GDM1 (cell line): ENCODE measurements at places on chromosomes 16 and 17.
A peak's percentile ranks its signal among the peaks of the same experiment; 100 is the strongest.

- no peak for DNase-seq
Observed at GRCh38 chr16:69932228-69932627, 18.9 kb upstream of the CLEC18A start.

DNA sequence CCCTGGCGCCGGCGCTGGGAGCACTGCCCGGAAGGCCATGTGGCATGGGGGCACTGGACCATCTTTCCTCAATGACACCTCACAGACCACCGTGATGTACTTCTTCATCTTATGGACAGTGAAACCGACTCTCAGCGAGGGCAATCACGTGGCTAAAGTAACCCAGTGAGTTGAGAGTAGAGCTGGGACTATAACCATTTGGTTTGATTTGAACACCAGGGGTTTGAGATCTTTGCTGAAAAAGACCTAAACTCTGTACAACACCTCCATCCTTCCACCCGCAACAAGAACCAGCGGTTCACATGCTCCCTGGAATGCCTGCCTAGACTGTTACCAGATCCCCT lies 3.3 kb downstream of the ITGA2B start:
- DNase-seq, result no peak

DNA sequence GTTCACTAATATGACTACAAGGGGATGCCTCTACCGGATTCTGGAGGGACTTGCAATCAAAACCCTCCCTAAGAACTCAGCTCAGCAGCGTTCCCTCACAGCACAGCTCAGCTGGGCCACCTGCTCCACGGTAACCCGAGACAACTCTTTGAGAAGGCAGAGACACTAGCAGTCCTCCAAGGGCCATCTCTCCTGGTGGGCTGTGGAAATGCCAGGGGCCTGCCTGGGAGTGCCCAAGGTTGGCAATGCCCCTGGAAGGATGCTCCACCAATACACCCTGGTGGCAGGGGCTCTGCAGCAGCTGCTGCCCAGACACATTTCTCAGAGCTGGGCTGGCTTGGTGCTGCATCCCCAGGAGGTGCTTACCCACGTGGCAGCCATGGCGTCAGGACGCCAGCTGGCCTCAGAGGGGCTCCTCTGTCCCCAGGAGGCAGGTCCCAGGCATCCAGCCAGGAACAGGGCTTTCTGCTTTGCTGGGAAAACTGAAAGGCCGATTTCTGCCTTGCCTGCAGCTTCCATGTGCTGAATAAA lies 16.5 kb downstream of the CDIP1 start:
- DNase-seq, result no peak

DNA sequence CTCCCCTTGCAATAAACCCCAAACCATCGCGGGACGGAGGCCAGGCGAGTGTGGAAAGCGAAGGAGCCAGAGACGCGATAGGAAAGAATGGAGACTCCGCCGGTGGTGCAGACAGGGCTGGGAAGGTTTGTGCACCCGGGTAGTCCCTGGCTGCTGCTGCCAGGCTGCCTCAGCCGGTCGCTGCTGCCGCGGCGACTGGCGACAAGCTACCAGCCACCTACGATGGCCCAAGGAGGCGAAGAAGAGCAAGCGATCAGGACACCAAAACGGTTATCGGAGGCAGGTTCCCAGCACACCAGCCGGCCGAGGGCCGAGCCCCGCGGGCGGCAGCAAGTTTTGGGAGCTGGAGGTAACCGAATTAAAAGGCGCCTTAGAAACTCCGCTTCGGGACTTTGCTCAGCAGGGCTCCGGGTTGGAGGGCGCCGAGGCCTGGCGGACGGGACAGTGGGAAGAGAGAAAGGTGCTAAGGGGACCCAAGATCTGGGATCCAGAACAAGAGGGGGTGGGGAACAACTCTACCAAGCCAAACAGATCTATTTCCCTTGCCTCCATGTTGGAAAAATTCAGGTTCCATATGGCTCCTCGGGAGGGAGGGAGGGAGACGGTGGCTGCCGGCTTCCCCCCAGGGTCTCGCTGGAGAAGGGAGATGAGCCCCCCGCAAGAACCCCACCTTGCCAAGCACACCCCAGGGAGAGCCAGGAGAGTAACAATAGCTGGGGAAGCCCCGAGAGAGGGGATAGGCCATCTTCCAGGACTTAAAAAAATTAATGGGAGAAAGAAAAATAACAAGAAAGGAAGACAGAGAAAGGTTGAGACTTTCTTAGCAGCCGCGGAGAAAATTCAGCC lies 9.7 kb upstream of the HOXB2 start:
- no peak for DNase-seq

DNA sequence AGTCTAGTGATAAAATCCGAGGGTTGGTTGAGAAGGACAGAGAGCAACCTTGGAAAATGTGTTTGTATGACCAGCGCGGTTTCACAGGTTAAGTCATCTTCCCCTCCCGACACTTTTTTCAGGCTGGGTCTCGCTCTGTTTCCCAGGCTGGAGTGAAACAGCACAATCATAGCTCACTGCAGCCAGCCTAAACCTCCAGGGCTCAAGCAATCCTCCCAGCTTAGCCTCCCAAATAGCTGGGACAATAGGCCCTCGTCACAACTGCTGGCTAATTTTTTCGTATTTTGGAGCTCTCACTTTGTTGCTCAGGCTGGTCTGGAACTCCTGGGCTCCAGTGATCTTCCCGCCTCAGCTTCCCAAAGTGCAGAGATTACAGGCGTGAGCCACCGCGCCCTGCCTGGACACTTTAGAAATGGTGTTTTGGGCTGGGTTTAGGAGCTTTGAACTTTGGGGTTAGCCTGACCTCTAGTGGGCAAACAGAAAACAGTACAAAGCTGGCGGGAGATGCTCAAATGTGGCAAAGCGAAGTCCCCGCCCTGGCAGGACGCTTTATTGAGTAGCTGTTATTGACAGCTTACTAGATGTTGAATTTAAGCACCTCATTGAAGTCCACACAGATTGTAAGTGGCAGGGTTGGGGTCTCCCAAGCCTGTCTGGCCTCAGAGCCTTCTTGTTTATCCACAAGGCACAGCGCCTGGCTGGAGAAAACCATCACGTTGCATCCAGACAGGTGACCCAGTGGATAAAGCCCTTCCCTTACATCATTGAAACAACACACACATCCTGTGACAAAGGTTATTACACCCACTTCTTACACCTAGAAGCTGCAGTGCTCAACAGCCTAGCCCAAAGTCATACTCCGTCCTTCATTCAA lies 34.7 kb upstream of the RBBP6 start:
- peak; percentile 42 for DNase-seq

DNA sequence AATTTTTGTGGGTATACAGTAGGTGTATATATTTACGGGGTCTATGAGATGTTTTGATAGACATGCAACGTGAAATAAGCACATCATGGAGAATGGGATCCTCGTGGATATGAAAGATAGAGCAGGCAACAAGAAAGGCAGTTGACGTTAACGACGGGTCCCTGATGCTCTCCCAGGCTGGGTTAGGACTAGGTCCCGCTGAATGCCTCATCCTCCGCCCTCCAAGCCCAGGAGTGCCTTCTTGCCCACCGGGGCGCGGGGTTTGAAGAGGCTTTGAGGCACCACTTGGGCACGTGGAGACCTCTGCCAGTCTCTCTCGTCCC lies 9.5 kb upstream of the ZFP90 start:
- no peak for DNase-seq

DNA sequence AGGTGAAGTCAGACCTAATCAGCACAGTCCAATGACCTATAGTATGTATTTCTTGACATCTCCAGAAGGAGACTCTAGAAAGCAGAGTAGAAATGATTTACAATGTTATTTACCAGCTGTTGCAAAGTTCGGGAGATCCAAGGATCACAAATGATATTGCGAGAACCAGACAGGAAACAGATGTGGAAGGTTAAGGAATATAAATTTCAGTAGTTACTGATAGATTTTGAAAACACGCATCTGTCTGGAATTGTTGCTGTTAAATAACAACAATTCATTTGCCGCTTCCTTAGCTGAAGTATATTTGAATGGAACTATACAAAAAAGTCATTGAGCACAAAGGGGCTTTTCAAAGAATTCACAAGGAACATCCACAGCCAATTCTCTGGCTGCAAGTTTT lies 72.0 kb downstream of the STXBP4 start:
- DNase-seq, result no peak

- DNase-seq, result no peak
Observed at GRCh38 chr17:50046179-50046578, 9.7 kb upstream of the ITGA3 start.

DNA sequence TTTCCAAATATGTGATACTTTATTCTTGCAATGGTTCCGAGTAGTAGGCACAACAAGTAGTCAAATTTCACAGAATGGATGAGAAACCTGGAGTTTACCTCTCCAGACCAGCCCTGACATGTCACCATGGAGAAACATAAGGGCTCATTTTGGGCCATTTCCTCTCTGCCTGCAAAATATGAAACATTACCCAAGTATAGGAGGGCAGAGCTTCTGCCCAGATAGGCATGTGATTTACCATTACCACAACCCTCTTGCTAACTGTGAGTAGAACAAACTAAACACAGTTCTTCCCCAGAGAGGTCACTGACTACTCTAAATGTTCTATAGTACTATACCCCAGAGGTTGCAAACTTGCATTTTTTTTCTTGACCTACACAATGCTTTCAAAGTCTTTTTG lies 15.7 kb upstream of the KPNB1 start:
- DNase-seq, result no peak

GRCh38 chr17:38743556-38744171 lies 4.5 kb downstream of the PCGF2 start:
- no peak for DNase-seq

DNA sequence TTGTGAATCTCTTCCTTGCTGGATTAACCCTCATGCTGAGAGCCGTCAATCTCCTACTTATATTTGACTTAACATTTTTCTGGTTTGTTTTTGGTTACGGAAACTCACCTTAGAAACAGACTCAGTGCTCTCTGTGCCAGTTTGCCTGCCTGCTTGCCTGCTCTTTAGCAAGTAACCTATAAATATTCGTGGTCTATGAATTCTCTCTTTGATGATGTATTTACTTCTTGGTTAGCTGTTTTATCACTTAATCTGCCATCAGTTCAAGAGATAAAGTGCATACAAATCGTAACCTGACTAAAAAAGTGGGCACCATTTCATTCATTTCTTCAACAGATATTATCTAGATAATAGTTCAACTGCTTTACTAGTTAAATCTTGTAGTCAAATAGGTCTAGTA lies 26.7 kb downstream of the CYB5B start:
- DNase-seq, result no peak

DNA sequence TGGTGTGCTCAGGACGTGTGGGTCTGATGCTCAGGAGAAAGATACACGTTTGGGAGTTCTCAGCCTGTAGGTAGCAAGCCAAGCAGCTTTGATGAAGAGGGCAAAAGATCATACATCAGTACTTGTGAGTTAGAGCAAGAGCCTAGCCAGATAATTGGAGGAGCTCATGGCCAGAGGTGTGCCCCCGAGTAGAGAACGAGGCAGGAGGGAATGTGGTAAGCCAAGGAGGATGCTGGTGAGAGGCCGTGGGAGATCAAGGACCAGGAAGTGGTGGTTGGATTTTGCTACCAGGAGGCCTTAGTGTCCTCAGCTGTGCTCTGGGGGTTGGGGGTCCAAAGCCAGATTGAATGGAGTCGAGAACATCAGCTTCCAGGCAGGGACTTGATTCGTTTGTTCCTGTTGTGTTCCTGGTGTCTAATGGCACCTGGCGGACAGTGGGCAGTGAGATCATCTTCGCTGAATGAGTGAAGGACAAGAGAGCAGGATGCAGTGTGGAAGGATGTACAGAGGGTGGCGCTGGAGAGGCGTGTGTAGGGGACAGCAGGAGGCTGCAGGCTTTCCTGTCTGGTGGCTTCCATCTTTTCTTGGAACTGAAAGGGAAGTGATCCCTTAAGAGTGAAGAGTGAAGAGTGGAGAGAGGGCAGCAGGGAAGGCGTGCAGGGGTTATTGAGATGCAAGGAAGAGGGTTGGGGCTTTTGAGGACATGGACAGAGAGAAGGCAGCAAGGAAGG lies 11.6 kb downstream of the FBXL19 start:
- peak; percentile 45 for DNase-seq

DNA sequence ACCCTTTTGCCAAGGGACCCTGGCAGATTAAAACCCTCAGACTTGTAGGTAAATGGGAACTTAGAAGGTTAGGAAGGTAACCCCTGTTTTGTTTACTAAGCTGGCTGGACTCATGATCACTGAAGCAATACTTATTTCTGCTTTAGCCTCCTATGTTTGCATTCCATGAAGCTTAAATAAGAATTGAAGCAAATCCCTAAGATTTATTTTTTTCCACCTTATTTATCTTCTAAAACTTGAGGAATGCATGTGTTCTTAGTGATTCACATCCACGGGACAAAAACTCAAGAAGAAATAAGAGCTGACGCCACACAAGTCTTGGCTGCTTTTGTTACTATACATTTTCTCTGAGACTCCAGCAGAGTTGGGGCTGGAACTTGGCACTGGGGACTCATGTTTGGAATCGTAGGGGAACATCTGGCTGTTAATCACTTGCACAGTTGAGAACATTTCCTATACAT lies 35.5 kb downstream of the CLUAP1 start:
- no peak for DNase-seq

- no peak for DNase-seq
Observed at GRCh38 chr16:28572696-28573510, 19.2 kb downstream of the SGF29 start.

GRCh38 chr17:31175237-31175636 lies 80.5 kb downstream of the NF1 start:
- no peak for DNase-seq

- no peak for DNase-seq
Observed at GRCh38 chr16:30528799-30529457, 2.6 kb upstream of the ZNF768 start.
